ENCODE measurements at places on chromosomes 1 and 21. TPM values are rescaled to one million over a fixed set of nuclear protein-coding genes. Genes with fewer than 3 reads are reported as not detected.

DNA sequence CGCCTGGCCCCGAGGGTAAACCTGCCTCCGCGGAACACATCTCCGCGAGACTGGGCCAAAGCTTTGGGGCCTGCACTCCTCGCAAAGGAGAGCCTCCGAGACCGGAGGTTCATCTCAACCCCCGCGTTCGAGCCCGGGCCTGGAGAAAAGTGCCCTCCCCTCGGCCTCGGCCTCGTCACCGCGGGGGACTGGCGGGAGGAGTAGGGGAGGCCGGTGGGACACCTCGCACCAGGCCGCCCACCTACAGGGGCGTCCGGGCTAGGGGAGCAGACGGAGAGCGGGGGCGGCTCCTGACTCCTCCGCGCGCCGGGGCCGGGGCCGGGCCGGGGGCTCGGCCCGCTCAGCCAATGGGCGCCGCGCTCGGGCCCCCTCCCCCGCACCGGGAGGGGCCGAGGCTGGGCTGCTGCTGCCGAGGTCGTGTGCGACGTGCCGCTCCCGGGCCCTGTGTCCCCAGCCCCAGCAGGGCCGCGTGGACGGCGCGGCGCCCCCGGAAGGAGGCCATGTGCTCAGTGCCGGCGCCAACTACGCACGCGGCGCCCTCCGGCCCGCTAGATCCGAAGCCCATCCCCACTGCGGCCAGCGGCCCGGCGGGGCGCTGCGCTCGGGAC, 684 bp downstream of the SLC2A1 start:
- peak; percentile 81 for DNase-seq

GRCh38 chr1:6157132-6157527, 23.0 kb downstream of the CHD5 start:
- DNase-seq = no peak

DNA sequence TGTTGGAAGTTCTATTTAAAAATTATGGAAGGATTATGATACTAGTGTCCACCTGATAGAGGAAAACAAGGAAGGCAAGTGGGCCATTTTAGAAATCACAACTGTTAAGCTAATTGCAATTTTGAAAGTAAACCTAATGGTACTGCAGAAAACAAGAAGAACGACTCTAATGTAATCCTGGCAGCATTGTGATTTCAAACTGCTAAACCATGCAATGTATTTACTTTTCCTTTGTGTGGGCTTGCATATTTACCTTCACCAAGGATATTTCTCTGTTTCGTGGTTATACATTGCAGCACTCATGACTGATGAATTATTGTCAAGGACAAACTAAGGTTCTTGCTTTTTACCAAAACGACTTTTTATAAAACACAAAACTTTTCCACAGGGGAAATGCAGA, 88.1 kb downstream of the TM2D1 start:
- no peak for DNase-seq

DNA sequence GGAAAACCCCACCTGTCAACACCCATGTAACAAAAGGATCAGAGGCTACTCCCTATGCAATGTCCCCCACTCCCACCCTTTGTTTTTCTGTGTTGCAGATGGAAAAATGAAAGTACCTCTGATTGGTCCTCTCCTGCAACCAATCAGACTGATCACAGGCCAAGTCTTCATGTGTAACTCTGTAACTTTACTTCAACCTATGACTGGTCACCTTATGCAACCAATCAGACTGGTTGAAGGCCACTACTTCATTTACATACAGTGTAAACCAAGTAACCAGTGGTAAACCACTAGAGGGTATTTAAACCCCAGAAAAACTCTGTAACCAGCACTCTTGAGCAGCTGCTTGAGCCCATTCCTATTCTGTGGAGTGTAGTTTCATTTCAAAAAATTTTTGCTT, 266.3 kb upstream of the OLFM3 start:
- DNase-seq = no peak

- no peak for DNase-seq
Measured at GRCh38 chr1:73576083-73576482, 621.9 kb downstream of the LRRIQ3 start.

- no peak for DNase-seq
Measured at GRCh38 chr1:152996633-152997400, 4.7 kb upstream of the SPRR3 start.

DNA sequence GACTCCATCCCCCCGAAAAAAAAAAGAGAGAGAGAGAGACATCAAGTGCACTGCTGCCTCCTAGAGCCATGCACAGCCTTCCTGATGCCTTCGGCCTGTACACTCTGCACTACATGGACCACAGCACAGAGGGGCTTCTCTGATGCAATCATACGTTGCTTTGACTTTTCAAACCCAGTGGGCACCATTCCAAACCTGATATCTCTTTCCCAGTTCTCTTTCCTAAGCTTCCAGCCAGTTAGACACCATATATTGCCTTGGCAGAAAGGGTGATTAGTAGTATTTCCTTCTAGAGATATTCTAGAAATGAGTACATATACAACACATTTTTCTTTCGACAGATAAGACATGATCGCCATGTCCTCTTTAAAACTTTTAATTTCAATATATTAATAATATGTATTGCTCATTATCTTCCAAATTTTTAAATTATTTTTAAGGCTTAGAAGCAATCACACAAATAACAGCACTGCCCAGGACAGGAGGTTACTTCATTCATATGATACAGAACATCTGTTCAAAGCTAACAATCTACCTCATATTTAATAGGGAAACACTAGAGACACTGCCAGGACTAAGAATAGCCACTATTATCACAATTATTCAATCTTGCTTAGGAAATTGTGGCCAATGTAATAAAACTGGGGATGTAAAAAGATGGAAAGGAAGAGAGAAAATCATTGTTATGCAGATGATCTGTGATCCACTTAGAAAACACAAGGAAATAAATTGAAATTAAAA, 9.9 kb downstream of the CLCA1 start:
- DNase-seq = no peak

DNA sequence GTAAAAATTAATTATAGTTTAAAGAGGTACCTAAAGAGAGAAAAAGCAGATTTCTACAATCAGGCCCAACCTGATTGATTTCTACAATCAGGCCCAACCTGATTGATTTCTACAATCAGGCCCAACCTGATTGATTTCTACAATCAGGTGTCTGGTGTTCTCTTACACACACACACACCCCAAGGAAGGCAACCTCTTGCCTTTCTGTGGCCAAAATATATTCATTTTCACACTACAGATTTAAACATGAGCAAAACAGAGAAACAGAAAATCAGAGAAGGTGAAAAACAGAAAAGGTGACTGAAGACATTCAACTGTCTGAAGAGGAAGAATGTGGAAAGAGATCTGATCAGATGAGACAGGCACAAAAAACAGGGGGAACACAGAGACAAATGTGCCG, 104.5 kb downstream of the SMYD2 start:
- DNase-seq = no peak

DNA sequence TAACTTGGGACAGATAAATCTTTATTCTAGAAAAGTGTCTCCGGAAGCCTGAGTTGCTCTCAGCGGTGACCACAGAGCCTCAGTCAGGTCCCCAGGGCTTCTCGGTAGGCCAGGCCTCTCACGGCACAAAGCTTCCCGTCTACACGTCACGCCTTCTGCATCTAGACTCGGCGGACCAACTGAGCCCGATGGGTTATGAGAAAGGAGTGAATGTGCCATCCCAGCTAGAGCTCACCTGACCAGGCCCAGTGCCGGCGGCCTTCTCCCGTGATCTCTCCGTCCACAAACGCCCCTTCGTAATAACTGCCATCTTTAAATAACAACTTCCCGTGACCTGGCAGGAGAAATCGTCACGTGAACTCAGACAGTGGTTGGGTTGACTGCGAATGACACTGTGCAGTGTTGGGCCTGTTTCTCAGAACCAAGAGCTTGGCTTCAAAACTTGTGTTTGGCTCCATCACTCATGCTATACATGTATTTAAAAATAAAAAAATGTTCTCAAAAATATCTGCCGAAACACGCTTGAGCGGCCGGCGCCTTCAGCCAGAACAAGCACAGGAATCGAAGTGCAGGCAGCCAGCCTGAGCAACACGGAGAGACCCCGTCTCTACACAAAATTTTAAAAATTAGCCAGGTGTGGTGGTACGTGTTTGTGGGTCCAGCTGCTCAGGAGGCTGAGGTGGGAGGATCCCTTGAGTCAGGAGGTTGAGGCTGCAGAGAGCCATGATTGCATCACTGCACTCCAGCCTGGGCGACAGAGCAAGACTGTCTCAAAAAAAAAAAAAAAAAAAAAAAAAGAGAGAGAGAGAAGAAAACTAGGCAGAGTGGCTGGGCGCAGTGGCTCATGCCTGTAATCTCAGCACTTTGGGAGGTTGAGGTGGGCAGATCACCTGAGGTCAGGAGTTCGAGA, 3.1 kb downstream of the MORN1 start:
- DNase-seq = no peak

Gene OR2C3
- total RNA-seq = not detected

Gene KCNJ6
- 7.7 TPM for total RNA-seq

Gene MIS18A
- total RNA-seq = 6.9 TPM

Gene MASP2
- total RNA-seq = not detected

Gene PLA2G2A
- not detected for total RNA-seq
